ENCODE measurements at places on chromosomes 5 and 9. TPM values are rescaled to one million over a fixed set of nuclear protein-coding genes. Genes with fewer than 3 reads are reported as not detected.

- no peaks in the 10 kb centered on the region for H3K27me3 ChIP-seq
- H3K36me3 ChIP-seq, result no peaks in the 10 kb centered on the region
- H3K27ac ChIP-seq, result peak within 1 kb of the TSS; percentile 50
- DNase-seq, result no peak
- H3K4me3 ChIP-seq, result peak within 1 kb of the TSS; percentile 63
Observed at GRCh38 chr9:131276094-131276888, at the start of gene FAM78A. Gene FAM78A (minus strand): TSS chr9:131276510. CDS start chr9:131276179, 331 bp downstream.

- H3K27ac ChIP-seq, result no peak overlapping the region
- H3K27me3 ChIP-seq, result no peaks in the 10 kb centered on the region
- no peaks in the 10 kb centered on the region for H3K36me3 ChIP-seq
- H3K4me1 ChIP-seq, result peaks cover 2% of the 10 kb centered on the region
- DNase-seq, result no peak
Observed at GRCh38 chr5:76475936-76476335, 72.9 kb downstream of the IQGAP2 start.

GRCh38 chr9:96478829-96479371, 28.9 kb downstream of the HABP4 start:
- no peaks in the 10 kb centered on the region for H3K4me1 ChIP-seq
- no peaks in the 10 kb centered on the region for H3K27me3 ChIP-seq
- H3K36me3 ChIP-seq, result no peaks in the 10 kb centered on the region
- H3K4me3 ChIP-seq, result no peak overlapping the region
- no peak for DNase-seq
- H3K27ac ChIP-seq, result no peak overlapping the region

DNA sequence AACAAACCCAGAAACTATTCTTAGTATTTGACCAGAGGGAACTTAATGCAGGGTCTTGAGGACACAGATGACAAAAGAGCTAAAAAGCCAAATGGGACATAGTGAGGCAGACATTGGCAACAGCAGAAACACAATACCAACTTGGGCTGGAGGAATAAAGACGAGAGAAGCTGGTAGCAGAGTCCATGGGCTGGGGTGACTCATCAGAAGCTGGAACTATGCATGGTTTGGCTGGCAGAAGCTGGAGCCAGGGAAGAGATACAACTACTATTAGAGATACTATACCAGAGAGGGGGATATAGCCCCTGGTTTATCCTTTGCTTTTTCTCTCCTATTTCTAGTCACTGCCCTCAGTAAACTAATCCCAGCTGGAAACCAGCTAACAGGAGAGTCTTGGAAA, 29.2 kb upstream of the DPYSL3 start:
- no peak overlapping the region for H3K27ac ChIP-seq
- no peaks in the 10 kb centered on the region for H3K4me1 ChIP-seq
- no peaks in the 10 kb centered on the region for H3K27me3 ChIP-seq
- H3K36me3 ChIP-seq, result no peaks in the 10 kb centered on the region

- H3K27ac ChIP-seq, result no peak overlapping the region
- no peak overlapping the region for H3K4me3 ChIP-seq
- H3K27me3 ChIP-seq, result no peaks in the 10 kb centered on the region
- DNase-seq, result no peak
- H3K36me3 ChIP-seq, result no peaks in the 10 kb centered on the region
Observed at GRCh38 chr9:89483592-89484474, 14.1 kb downstream of the SEMA4D start.

DNA sequence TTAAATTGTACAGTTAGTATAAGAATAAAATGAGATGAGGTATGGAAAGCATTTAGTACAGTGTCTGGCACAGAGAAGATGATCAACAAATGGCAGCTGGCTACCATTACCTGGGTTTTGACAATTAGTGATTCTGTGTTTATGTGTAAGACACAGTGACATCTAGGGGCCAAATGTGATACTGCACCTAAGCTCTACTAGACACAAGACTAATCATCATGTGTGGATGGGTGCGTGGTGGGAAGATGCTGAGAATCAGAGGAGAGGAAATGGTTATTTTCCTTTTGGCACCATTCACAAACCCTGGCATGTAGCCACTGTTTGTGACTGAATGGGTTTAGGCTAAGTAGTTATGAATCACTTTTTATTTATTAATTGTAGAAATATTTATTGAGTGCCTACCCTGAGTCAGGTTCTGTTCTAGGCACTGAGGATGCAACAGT, 109.8 kb upstream of the TBC1D2 start:
- H3K4me3 ChIP-seq, result no peak overlapping the region
- no peak overlapping the region for H3K27ac ChIP-seq
- no peak for DNase-seq
- no peaks in the 10 kb centered on the region for H3K4me1 ChIP-seq
- no peaks in the 10 kb centered on the region for H3K27me3 ChIP-seq
- H3K36me3 ChIP-seq, result no peaks in the 10 kb centered on the region

- H3K27me3 ChIP-seq, result no peaks in the 10 kb centered on the region
- DNase-seq, result no peak
- H3K36me3 ChIP-seq, result no peaks in the 10 kb centered on the region
- no peak overlapping the region for H3K4me3 ChIP-seq
- H3K27ac ChIP-seq, result no peak overlapping the region
Observed at GRCh38 chr5:90214991-90215390, 194.6 kb downstream of the CETN3 start.

ADAMTSL2 gene
- polyA plus RNA-seq, result 9.0 TPM

GRCh38 chr9:106626936-106627335, 236.0 kb upstream of the ZNF462 start:
- H3K4me3 ChIP-seq, result no peak overlapping the region
- no peak for DNase-seq
- no peaks in the 10 kb centered on the region for H3K27me3 ChIP-seq
- no peaks in the 10 kb centered on the region for H3K4me1 ChIP-seq

GRCh38 chr5:175551266-175551665, 72.9 kb downstream of the SFXN1 start:
- no peak overlapping the region for H3K27ac ChIP-seq
- H3K4me3 ChIP-seq, result no peak overlapping the region
- no peak for DNase-seq
- no peaks in the 10 kb centered on the region for H3K4me1 ChIP-seq

DNA sequence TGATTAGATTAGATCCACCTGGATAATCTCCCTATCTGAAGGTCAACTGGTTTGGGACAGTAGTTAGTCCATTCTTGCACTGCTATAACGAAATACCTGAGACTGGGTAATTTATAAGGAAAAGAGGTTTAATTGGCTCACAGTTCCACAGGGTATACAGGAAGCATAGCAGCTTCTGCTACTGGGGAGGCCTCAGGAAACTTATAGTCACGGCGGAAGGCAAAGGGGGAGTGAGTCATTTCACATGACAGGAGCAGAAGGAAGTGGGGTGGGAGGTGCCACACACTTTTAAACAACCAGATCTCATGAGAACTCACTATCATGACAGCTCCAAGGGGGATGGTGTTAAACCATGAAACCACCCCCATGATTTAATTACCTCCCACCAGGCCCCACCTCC, 9.9 kb downstream of the C9orf40 start:
- H3K36me3 ChIP-seq, result no peaks in the 10 kb centered on the region
- H3K27me3 ChIP-seq, result no peaks in the 10 kb centered on the region
- DNase-seq, result no peak

ST8SIA4 gene
- polyA plus RNA-seq, result 0.80 TPM

DNA sequence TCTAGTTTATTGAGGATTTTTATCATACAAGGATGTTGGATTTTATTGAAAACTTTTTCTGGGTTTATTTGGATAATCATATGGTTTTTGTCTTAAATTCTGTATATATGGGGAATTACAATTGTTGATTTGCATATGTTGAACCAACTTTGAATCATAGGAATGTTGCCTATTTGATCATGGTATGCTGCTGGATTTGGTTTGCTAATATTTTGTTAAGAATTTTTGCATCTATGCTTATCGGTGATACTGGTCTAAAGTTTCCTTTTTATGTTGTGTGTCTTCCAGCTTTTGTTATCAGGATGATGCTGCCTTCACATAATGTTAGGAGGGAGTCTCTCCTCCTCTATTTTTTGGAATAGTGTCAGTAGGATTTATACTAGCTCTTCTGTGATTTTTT, 745.0 kb downstream of the PRELID2 start:
- no peaks in the 10 kb centered on the region for H3K27me3 ChIP-seq
- DNase-seq, result no peak
- no peak overlapping the region for H3K27ac ChIP-seq
- H3K4me3 ChIP-seq, result no peak overlapping the region
- H3K36me3 ChIP-seq, result no peaks in the 10 kb centered on the region
- no peaks in the 10 kb centered on the region for H3K4me1 ChIP-seq

GRCh38 chr9:121636341-121636865, 15.0 kb upstream of the DAB2IP start:
- peak overlapping the region; percentile 22 for H3K27ac ChIP-seq
- no peaks in the 10 kb centered on the region for H3K36me3 ChIP-seq
- no peak for DNase-seq
- H3K4me3 ChIP-seq, result no peak overlapping the region
- H3K4me1 ChIP-seq, result no peaks in the 10 kb centered on the region

DNA sequence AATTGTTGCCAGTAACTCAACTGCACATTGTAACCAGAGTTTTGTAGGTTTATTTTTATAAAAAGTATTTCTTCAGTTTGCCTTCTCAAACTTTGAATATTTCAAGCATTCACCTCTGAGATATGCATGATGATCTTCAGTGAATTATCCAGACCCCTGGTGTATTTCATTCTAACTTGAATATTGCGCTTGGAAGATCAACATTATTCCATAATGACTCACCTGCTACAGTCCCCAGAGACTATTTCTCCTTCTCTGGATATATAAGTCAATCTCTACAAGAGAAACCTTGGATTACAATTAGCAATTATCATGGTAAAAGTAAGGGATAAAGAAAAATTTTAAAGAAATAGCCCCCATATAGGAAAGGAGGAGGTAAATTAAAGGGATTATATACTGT, 1041.0 kb downstream of the TLE1 start:
- no peak overlapping the region for H3K4me3 ChIP-seq
- H3K4me1 ChIP-seq, result no peaks in the 10 kb centered on the region
- no peak for DNase-seq
- no peaks in the 10 kb centered on the region for H3K36me3 ChIP-seq
- no peak overlapping the region for H3K27ac ChIP-seq

GRCh38 chr5:10317825-10318682, 10.4 kb upstream of the CMBL start:
- no peaks in the 10 kb centered on the region for H3K36me3 ChIP-seq
- no peak for DNase-seq
- no peak overlapping the region for H3K4me3 ChIP-seq
- H3K4me1 ChIP-seq, result no peaks in the 10 kb centered on the region
- H3K27ac ChIP-seq, result no peak overlapping the region
- H3K27me3 ChIP-seq, result no peaks in the 10 kb centered on the region

GRCh38 chr9:112013266-112013665, 116.7 kb downstream of the UGCG start:
- H3K4me3 ChIP-seq, result no peak overlapping the region
- H3K36me3 ChIP-seq, result no peaks in the 10 kb centered on the region
- no peak for DNase-seq
- H3K27me3 ChIP-seq, result no peaks in the 10 kb centered on the region
- no peak overlapping the region for H3K27ac ChIP-seq

DNA sequence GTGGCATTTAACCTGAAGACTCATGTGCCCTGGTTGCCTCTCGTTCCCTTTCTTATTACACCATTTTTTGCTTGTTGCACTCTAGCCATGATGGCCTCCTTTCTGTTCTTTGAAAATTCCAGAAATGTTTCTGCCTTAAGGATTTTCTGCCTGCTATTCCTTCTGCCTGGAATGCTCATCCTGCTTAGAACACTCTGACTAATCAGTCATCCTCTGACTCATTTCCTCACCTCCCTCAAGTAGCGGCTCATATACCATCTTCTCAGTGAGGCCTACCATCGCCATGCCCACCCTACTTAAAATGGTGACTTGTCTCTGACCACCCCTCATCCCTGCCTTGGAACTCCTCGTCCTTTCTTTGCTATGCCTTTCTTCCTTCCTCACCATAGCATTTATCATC, 68.8 kb downstream of the KIF4B start:
- DNase-seq, result no peak
- H3K4me1 ChIP-seq, result no peaks in the 10 kb centered on the region

Measured in pancreas (tissue), 10 donors.